ENCODE measurements at places on chromosomes 6 and 20.

DNA sequence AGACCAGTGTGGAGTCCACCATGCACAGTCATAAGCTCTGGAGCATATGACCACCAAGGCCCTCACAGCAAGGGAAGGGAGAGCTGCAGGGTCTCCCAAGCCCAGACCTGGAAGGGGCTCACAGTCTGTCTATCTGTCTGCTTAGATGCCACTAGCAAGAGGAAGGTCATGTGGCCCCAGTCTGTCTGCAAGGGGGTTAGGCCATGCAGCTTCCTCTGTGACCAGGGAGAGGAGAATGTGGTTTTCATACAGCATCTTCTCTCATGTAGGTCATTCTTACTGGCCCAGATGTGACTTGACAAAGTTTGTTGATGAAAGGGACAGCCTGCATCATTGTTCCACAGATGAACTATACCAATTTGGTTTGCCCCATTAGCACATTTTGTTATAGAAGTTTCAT, 260.8 kb downstream of the FARS2 start:
- no peak for DNase-seq

DNA sequence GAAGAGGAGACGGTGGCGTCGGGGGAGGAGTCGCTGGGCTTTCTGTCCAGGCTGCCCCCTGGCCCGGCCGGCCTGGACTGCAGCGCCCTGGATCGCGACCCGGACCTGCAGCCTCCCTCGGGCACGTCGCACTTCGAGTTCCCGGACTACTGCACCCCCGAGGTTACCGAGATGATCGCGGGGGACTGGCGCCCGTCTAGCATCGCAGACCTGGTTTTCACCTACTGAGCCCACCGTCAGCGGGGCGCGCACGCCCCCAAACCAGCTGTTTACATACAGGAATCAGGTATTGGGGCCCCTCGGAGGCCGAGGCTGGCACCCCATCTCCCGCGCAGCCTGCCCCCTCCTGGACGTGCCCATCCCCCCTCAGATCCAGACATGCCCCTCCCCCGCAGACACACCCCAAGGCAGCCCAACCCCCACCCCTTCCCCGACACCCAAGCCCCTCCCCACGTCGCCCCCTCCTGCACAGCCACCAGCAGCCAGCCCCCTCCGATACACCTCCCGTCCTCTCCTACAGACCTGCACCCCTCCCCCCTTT, 1.4 kb downstream of the SOX12 start:
- no peak for DNase-seq

DNA sequence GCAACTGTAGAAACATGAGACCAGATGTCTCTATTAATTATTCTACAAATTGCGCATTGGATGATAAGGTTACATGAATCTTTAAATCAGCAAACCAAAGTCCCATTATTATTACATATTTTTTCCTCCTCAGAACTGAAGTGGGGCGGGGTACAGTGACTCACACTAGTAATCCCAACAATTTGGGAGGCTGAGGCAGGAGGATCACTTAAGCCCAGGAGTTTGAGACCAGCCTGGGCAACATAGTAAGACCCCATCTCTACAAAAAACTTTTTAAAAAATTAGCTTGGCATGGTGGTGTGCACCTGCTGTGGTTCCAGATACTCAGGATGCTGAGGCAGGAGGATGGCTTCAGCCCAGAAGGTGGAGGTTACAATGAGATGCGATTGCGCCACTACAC, 29.0 kb downstream of the HFE start:
- no peak for DNase-seq

DNA sequence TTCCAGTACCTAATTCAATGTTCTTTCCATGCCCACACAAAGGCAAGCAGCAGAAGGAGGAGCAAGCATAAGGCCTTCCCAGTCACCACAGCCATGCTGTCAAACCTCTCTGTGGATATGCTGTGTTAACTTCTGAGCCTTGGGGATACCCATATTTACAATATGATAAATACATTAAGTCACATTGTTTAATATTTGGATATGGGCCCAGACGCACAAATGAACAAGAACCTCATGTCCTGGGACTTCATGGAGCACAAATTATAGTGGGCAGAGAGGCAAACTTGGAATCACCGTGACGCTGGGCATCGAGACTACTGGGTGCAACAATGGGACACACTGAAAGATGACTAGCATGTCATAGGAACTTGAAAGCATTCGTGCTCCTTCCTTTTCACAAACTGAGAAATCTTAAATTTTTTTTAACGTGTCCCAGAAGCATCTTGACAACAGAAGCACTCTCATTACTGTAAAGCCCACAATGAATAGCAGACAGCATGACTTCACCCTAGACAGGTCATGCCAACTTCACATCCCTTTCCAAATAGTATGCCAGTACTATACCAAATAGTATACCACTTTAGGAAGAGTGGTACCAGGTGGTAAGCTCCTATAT, 16.0 kb downstream of the SOD2 start:
- no peak for DNase-seq

- no peak for DNase-seq
Observed at GRCh38 chr6:35190306-35190705, 23.4 kb upstream of the SCUBE3 start.

DNA sequence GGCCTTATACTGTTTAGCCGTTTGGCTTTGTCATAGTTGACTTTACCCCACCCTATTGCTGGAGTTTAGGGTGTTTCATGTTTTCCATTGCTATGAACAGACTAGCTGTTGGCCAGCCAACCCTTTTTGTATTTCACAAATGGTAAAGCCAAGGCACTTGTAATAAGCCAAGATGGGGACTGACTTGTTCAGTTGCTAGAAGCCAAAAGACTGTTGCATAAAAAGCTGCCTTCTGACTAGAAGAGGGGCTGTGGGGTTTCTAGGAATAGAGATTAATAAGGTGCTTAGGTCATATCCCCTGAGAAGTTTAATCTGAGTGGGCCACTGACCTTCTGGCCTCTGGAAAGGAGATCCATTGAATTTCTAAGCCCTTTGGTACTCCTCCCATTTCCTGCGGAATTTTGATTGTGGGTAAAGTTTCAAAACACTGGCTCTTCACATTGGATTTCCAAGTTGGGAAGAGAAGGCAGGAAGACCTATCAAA, 211.1 kb downstream of the PLCB4 start:
- DNase-seq: no peak
